ENCODE measurements at places on chromosomes 1 and 21. TPM values are rescaled to one million over a fixed set of nuclear protein-coding genes. Genes with fewer than 3 reads are reported as not detected.

DNA sequence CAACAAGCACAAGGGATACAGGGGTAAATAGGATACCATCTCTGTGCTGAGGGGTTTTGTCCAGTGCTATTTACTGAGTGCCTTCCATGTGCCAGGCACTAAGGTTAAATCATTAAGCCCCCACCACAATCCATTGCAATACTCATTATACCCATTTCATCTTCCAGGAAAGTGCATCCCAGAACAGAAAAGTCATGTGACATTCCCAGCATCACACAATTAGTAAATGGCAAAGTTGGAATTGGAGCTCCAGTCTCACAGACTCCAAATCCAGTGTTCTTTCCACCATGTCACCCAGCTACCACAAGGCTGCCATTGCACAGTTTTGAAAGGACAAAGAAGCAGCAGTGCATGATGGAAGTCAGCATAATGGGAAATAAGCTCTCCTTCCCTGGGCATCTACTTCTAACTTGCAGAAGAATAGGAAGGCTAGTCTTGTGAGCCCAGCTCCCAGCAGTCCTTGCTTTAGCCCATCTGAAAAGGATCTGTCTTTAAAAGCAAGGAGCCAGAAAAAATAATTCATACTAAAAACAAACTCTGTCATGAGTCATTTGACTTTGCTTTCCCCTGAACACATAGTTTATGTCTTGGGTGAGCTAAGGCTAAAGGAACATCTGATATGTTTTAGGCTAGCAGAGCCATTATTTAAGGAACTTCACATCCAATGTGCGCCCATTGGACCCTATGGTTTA is 111.4 kb upstream of the HOOK1 start:
- no peak for DNase-seq

DNA sequence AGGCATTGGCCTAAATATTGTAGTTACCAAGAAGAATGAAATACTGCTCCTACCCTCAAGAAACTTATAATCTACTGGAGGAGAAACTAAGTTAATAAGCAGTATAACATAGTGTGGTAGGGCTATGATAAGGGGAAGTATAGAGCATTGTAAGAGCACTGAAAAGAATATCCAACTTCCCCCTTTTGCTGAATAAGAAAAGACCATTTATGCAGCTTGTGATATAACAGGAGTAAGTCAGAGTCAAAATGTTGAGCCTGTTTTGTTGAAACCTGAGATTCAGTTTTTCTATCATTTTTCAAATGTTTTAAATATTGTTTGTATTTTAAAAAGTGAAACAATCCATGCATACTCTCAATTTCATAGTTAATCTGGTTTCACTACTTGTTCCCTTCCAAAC is 48.3 kb upstream of the FCRL4 start:
- DNase-seq, result no peak

GRCh38 chr1:87806379-87807094 is 477.9 kb downstream of the LMO4 start:
- DNase-seq, result no peak

GRCh38 chr1:97017895-97018294 is 296.3 kb downstream of the PTBP2 start:
- no peak for DNase-seq

IFI16 gene
- 12.4 TPM for total RNA-seq

- no peak for DNase-seq
These were observed 78.6 kb downstream of the JAK1 start for GRCh38 chr1:64887689-64888217.

DNA sequence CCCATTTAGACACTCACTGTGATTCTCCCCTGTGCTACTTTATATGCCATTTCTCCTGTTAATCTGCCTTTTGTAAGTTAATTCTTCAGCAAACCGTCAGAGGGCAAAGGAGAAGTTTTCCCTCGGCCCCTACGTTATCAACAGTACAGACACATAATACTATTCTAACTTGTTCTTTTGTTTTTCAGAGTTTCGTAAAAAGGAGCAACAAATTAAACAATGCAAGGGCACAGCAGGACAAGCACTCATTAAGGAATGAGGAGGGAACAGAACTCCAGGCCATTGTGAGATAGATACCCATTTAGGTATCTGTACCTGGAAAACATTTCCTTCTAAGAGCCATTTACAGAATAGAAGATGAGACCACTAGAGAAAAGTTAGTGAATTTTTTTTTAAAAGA is 32.3 kb downstream of the CNN3 start:
- DNase-seq, result no peak

DNA sequence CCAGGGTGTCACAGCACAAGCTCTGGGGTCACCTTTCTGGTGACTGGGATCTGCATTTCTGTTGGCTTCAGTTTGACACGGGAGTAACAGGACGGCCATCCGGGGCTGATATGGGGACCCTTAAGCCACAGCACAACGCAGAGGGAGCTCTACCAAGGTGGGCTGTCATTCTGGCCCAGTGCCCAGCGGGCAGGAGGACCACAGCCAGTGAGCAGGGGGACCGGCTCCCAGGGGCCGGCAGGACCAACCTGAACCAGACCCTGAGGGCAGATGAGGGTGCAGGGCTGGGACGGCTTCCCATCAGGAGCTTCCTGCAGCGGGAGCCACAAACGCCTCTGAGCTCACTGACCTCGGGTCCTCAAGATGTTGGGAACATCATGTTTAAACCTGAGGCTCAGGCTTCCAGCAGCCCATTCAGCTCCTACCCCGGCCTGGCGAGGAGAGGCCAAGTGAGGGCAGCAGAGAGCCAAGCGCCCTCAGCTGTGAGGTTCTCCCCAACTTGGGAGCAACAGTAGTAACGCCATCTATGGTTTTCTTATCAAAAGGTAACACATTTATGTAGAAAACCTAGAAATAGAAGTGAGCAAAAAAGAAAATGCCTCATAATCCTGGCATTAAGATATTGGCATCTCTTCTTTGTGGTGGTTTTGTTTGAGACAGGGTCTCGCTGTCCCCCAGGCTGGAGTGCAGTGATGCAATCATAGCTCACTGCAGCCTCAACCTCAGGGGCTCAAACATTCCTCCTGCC is 26.8 kb downstream of the TMEM201 start:
- DNase-seq, result no peak

NRAS gene
- total RNA-seq, result 56.0 TPM

DNA sequence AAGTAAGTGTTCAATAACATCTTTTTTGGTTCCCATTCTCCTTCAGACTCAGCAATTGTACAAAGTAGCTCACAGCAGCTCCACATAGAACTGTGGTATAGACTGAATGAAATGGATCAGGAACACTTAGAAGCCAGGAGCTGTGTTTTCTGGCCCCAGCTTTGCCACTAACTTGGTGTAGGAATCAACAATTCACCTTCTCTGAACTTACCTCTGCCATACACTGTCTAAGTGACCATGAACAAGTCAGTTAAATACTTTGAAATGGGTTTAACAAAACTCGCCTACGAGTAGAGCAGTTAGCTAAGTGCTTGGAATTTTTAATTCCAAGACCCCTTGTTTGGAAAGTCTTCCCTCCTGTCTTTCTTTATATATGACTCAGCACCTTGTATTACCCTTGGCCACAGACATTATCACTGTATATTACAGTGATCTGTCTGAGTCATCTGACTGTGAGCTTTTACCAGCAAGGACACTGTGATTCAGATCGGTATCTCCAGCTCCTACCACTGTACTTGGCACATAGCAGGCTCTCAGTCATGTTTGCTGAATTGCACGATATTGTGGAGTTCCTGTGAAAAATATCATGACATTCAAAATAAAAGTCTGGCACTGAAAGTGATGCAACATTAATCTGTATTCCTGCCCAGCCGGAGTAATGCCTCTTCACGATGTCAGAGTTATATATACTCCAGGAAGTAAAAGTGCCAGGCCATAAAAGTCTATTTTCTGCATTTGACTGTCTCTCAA is 101.7 kb upstream of the BEND5 start:
- peak; percentile 81 for DNase-seq

C1orf141 gene
- total RNA-seq, result not detected

GRCh38 chr1:43851561-43852338 is 81.9 kb upstream of the ARTN start:
- no peak for DNase-seq

GRCh38 chr1:13927736-13928135 is 227.7 kb downstream of the PRDM2 start:
- DNase-seq, result no peak

DNA sequence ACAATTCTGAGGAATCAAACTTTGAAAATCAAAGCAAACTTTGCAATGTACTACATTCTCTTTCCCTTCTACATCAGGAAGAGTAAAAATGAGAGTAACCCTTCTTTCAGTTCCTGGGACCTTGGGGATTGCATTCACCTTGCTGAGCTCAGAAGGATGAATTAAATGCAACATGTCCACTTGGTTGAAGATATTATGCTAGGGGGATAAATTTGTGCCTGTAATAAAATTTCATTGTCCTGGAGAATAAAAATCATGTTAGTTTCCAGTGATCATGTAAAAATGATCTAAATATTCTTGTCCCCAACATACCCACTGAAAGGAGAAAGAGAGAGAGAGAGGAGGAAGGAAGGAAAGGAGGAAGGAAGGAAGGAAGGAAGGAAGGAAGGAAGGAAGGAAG is 587.1 kb upstream of the NEGR1 start:
- DNase-seq, result no peak

GRCh38 chr1:37442644-37443043 is 31.7 kb upstream of the ZC3H12A start:
- DNase-seq, result no peak

DNA sequence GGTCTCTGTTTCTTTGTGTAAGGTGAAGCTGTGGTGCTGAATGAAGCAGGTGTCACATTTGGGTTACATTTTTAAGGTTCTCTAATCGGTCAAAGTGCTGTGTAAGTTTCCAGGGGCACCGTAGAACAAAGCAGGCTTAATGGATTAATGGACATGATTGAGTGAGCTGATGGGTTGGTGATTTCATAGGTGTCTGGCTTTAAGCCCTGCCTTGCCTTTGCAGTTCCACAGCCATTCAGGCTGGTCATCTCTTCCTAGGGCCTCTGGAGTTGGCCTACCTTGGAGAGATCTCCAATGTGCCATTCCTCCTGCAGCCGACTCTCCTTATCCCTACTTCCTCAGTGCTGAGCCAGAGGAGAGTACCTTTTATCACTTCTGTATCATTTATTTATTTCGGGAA is 15.2 kb downstream of the GALNT2 start:
- DNase-seq, result no peak

DNA sequence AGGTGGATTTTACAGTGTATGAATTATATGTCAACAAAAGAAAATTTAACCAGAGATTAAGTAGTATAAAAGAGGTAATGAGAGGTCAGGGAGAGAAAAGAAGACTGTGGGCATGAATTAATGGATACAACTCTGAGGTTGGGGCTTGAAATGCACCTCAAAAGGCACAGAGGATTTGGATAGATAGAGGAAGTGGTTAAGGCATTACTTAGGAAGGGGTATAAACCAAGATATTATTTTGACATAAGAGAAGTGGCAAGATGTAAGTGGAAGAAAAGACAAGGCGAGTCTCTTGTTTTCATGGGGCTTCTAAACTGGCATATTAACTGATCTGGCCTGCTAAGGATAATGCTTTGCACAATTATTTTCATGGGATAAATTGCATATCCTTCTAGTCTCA is 34.1 kb downstream of the RAP1A start:
- no peak for DNase-seq

- no peak for DNase-seq
These were observed 96.9 kb downstream of the NEK7 start for GRCh38 chr1:198253668-198254067.

DNA sequence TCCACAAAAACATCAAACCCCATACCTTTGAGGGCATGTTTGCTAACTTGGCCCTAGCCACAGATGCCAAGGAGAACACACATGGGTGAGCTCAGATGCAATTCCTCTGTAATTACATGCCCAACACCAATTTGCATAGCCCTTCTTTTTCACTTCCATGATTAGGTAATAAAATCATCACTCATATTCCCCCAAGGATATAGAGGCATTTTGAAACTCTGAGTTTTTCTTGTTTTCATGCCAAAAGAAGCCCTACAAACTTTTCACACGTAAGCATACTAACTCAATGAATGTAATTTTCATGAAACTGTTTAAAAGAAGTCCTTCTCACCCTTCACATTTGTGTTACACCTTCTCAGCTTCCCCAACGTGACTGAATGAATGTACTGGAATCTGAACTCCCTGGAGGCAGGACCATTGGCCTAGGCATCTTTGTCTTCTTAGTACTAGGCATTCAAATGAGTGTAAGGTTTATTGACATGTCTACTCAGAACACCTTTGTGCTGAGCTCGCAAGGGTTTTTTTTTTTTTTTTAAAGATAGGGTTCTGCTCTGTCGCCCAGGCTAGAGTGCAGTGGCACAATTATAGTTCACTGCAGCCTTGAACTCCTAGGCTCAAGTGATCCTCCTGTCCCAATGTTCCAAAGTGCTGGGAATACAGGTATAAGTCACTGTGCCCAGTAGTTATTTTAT is 31.0 kb downstream of the FBXO42 start:
- no peak for DNase-seq

SPRR1B gene
- not detected for total RNA-seq

GRCh38 chr21:36889401-36889800 is 77.1 kb downstream of the HLCS start:
- no peak for DNase-seq

DNA sequence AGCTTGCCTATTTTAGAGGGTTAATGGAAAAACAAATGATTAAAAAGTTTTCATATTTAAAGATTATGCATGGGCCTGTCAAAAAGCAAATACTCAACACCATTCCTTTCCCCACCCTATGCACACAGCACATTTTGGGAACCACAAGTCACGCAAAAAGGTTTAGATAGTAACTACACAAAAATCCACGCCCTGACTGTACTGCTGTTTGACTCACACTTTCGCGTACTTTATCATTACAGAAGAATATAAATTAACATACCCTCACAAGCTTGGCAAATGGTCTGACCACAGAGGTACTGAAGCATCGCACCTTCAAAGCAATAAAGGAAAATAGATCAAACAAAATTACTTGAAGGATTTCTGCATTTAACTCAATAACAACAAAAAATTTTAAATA is 1.4 kb downstream of the ATP5PO start:
- peak; percentile 74 for DNase-seq

DNA sequence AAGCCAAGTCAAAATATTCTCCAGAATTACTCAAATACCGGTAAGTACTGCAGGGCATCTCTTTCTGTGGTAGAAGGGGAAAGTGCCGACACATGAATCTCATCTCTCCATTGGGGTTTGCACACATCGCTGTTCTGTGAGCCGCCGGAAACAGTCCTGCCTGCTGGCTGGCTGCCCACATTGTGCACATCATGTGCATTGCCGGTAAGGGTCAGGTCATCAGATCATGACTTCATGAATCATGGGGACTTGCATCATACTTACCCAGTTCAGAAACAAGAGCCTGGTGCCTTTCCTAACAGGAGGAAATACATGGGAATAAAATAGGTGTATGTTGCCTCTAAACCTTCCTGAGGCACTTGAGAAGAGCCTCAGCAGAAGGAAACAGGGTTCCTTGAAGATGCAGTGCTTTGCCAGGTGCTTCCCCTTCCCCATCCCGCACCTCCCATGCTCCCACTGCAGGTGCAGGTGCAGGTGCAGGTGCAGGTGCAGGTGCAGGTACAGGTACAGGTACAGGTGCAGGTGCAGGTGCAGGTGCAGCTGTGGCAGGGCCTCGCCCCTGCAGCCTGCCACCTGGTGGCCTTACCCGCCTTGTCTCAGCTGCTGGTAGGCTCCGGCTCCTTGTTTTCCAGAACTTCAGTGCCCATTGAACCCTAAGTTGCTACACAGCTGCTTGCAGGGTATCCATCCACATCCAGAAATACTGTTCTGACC is 26.5 kb downstream of the GPR137B start:
- peak; percentile 77 for DNase-seq

All from Caki2 (cell line).